NCI-H1092 treated with DMSO at 0.1 percent for 48 hours (cell line): ENCODE measurements at places on chromosomes 5 and 9.
A peak's percentile ranks its signal among the peaks of the same experiment; 100 is the strongest.

DNA sequence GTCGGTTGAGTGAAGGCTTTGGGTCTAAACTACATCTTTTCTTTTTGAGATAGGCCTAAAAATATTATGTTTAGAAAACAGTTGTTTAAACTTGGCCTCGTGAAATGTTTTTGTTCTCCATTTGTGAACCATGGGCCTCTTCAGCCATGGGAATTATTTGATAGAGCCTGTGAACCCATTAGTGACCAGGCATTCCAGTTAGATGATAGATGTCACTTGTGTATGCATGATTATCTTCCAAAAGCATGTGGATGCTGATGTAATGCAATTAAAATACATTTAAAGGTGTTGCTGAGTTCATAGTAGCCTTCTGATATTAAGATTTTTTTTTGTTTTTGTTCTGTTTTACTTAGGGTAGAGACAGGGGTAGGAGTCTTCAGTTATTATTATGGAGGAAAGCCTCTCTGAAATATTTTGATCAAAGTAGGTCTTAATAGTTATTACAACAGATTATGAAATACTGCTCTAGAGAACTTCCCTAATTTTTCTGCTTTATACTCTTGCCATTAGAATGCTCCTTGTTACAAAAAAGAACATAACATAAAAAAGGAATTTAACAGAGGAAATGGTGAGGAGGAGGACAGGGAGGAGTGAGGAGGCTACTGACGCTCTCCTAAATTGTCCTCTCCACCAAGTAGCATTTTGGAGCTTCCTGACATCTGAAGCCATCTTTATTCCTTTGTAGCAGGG lies 32.9 kb downstream of the CPEB4 start:
- DNase-seq: no peak

- DNase-seq: no peak
Observed at GRCh38 chr5:68849906-68850305, 243.9 kb upstream of the SLC30A5 start.

GRCh38 chr9:96522366-96522765 lies 72.4 kb downstream of the HABP4 start:
- no peak for DNase-seq

- DNase-seq: peak; percentile 92
Observed at GRCh38 chr9:90568667-90569066, 74.0 kb downstream of the DIRAS2 start.

DNA sequence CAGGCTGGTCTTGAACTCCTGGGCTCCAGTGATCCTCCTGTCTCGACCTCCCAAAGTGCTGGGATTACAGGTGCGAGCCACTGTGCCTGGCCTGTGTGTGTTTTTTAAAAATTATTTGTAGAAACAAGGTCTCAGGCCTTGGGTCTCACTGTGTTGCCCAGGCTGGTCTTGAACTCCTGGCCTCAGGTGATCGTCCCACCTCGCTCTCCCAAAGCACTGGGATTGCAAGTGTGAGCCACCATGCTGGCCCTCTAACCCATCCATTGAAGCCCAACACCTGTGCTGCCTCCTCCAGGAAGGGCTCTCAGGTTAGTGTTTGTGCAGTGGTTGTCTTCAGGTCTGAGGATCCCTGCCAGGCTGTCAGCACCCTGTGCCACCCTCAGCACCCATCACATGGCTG lies 56.6 kb downstream of the CXXC5 start:
- no peak for DNase-seq

DNA sequence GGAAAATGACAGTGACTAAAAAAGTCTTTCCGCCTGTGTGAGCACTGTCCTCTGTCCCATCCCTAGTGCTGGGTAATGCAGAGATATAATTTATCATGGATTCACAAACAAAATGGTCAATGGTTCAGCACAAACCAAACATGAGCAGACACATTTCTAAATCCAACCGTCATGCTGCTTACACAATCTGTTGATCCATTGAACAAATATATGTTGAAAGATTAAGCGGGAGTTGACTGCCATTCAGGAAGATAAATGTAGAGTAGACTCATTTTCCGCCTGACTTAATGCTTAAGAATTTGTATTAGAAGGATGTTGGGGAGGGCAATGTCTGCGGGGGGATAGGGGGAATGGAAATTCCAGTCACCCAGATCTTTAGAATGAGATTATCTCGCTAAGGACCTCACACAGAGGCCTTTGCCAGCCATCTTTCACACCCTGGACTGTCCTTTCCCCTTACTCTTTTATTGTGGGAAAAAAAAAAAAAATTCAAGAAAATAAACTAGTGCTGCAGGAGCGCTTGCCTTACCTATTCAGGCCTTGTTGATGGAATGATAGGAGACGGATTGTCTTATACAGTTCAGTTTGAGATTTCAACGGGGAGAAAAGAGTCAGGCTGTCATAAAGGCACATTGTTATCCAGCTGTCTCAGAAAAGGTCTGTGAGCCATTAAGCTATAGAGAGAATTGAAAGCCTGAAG lies 153.7 kb downstream of the TLE1 start:
- DNase-seq: no peak

DNA sequence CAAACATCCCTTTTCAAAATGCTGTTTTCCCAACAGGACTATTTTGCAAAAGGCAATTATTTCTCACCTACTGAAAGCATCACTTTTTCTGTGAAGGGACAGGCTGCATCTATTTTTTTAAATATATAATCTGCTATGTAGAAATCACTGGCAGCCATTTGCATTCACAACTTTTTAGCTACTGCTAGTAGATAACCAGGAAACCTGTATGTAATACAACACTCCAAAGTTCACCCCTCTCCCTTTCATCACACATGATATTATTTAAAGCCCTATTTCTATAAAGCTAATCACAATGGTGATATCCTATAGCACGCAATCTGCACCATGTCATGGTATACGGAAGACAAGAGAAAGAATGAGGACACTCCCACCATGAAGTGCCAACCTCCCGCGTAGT lies 9.8 kb downstream of the DMGDH start:
- DNase-seq: no peak

- no peak for DNase-seq
Observed at GRCh38 chr5:50401336-50401735, 39.8 kb downstream of the EMB start.

- DNase-seq: no peak
Observed at GRCh38 chr9:90061187-90061586, 456.4 kb downstream of the GADD45G start.

- DNase-seq: peak; percentile 49
Observed at GRCh38 chr5:134224888-134225779, 739 bp downstream of the PPP2CA start.

DNA sequence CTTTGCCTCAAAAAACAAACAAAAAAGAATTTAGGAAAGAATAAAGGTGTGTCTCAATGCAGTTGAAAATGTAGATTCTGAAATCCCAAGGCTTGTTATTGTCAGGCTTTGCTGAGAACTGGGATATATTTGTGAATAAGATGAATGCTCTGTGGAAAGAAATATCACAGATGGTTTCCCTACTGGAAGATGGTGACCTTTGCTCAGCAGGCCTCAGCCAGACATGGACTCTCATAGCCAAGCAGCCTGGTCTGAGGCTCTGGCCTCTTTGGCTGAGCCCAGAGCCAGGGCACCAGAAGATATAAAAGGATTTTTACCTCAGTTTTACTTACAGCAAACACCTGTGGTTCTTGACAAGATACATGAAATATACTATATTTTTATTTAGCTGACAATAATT lies 37.1 kb downstream of the AGXT2 start:
- DNase-seq: no peak

GRCh38 chr5:32503261-32503660 lies 58.7 kb upstream of the ZFR start:
- no peak for DNase-seq

- no peak for DNase-seq
Observed at GRCh38 chr5:175382171-175382570, 61.8 kb downstream of the DRD1 start.

- no peak for DNase-seq
Observed at GRCh38 chr5:34866989-34867471, 28.1 kb downstream of the TTC23L start.

DNA sequence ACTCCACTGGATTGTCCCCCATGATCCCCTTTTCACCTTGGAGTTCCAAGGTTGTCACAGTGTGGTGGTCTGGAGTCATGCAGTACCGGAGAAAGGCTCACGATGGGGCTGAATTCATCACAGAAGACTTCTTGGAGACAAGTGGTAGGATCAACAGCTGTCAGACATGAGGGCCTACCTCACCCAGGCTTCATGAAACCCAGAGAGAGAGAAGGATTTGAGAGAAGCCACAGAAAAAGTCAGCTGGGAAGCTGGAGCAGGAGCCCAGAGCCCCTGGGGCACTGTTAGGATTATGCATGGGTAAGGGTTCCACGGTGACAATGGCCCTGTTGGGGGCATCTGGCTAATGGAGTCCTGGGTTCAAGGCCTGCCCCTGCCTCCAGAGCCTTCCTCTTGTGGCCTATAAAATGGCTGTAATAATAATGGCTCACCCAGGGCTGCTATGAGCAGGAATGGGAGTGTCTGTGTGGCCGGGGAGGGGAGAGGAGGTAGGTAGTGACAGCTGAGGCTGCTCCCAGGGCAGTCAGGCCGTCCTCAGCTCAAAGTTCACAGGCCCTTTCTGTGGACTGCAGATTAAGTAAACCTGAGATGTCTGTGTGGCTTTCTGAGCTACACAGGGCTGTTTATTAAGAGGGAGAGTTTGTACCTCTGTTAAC lies 910 bp downstream of the TRIM14 start:
- peak; percentile 7 for DNase-seq

DNA sequence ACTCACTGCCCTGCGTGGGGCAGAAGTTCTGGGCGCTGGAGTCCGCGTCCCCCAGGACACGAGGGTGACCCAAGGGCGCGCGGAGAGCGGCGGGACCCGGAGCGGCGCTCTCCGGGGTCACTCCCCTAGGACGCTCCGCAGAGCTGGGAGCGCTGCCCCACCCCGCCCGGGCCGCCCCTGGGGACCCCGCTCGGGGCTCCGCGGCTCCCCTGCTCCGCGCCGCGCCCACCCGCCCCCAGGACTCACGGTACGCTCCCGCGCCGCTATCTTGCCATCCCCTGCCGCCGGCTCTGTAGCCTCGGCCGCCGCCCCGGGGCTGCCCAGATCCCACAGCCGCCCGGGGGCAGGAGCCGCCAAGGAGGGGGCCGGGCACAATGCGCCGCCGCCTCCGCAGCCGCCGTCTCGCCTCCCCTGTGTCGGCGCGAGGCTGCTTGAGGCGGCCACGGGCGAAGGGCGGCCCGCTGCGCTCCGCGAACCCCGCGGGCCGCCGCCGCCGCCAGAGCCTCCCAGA lies 303 bp downstream of the LIFR start:
- no peak for DNase-seq

DNA sequence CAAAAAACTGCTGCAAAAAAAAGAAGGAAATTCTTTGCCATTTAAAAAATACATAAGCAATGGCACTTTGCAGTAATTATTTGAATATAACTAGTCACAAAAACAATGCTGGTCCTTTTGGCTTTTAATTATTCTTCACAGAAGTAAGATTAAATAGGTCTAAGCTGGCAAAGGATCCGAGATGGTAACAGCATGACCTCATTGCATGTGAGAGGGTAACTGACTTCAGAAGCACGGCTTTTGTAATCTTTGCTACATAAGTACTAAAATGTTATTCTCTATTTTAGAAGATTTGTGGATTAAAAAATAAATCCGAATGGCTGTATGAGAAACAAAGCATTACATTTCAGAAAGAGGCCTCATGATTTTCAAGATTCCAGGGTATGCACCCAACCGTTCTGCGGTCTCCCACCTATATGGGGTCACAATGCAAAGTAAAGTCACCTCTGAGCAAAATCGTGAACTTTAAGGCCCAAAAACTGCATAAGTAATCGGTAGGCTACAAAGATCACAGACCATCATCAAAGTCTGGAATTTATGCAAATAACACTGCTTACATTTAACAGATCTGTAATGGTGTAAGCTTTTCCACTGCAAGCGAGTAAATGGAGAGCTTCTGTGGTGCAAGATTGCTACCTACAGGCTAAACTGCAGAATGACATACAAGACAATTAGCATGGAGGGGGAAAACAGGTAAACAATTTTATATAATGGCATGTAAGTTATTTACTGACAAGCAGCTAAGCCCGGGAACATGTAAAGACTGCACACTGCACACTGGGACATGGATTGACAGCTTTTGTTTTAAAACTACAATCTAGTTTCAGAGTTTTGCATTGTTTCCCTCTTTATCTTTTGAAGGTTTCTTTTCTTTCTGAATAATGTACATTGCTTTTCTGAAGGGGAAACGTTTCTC lies 231.6 kb downstream of the SLF1 start:
- peak; percentile 18 for DNase-seq

GRCh38 chr5:125891061-125891725 lies 532.0 kb upstream of the GRAMD2B start:
- no peak for DNase-seq
